Activated naive CD8-positive, alpha-beta T cell treated with anti-CD3 and anti-CD28 coated beads, Interleukin-2, amount 50 U/mL, for 16 hours (primary cell): ENCODE measurements at places on chromosomes 6 and 20.

DNA sequence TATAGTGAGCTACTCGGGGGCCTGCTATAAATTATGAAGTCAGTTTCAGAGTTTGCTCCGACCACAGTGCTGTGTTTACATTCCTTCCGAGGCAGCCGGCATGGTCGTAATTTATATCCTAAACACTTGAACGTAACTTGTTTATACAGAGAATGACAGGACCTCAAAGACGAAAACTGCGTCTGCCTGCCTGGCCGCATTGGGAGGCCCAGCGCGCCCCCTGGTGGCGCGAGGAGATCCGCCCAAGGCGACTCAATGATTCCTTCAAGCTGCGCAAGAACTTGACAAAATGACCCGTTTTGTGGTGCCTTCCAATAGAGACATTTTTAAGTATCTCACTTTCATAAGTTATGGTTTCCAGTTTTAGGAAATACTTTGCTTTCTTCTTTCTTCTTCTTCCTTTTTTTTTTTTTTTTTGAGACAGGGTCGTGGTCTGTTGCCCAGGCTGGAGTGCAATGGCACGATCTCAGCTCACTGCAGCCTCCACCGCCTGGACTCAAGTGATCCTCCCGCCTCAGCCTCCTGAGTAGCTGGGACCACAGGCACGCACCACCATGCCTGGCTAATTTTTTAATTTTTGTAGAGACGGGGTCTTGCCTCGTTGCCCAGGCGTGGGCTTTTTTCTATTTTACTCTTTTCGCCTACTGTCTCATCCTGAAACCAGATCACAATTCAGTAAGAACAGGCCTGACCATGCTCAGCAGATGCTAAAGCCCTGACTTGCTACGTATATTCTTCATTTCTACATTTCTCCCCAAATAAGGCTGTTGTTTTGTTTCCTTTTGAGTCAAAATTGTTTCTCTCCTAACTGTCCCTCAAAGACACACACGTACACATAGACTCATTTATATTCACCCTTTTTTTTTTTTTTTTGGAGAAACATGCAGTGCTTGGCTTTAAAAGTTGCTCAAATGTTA lies 7.8 kb downstream of the FOXF2 start:
- peak; percentile 54 for DNase-seq

DNA sequence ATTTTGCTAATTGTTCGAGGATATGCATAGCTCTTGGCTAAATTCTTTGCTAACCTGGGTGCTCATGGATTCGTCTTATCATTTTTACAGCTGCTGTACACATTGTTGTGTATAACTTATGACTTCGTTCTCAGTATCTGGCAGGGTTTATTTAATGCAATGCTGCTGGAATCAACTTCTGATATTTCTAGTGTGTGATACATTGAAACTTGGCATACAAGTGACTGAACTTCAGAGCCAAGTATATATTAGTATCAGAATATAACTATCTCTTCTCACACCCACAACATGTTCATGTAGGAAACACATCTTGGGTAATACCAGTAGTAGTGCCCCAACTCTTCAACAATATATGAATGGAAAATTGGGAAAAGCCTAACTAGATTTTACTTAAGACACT lies 764.2 kb downstream of the TENT5A start:
- no peak for DNase-seq

- no peak for DNase-seq
Measured at GRCh38 chr6:84019842-84020211, 13.7 kb upstream of the MRAP2 start.

DNA sequence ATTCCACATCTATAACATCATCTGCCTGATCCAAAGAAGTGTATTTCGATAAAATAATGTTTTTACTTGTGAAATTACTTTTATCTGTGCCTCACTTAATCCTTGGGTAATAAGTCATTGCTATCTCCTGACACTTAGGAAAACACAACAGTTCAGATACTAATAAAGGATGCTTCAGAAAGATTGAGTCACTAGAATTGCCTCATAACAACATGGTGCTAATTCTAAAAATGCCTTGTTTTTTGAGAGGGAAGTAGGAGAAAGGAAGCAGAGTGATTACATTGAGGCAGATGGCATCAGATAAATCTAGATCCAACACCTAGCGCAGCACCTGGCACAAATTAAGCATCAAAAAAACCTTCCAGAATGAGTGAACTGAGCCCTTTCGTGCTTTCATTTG lies 69.0 kb downstream of the NCOA7 start:
- DNase-seq: no peak

DNA sequence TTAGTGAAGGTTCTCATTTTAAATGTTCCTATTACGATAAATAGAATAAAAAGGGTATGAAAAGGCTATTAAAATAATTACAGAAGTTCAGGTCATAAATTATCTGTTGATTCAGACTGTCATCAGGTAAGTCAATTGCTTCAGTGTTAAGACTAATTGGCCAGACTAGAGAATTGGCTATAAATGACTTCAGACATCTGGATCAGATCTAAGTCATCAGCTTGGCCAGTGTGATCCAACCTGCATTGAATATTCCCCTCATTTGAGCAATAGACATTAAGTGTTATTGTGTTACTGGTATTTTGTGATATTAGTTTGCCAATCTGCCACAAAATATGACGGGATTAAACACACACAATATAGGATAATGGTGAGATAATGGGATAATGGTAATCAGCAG lies 377.6 kb upstream of the CITED2 start:
- no peak for DNase-seq

GRCh38 chr20:50632236-50632635 lies 59.1 kb downstream of the RIPOR3 start:
- no peak for DNase-seq

GRCh38 chr6:102798636-102799035 lies 1405.1 kb downstream of the GRIK2 start:
- DNase-seq: no peak

DNA sequence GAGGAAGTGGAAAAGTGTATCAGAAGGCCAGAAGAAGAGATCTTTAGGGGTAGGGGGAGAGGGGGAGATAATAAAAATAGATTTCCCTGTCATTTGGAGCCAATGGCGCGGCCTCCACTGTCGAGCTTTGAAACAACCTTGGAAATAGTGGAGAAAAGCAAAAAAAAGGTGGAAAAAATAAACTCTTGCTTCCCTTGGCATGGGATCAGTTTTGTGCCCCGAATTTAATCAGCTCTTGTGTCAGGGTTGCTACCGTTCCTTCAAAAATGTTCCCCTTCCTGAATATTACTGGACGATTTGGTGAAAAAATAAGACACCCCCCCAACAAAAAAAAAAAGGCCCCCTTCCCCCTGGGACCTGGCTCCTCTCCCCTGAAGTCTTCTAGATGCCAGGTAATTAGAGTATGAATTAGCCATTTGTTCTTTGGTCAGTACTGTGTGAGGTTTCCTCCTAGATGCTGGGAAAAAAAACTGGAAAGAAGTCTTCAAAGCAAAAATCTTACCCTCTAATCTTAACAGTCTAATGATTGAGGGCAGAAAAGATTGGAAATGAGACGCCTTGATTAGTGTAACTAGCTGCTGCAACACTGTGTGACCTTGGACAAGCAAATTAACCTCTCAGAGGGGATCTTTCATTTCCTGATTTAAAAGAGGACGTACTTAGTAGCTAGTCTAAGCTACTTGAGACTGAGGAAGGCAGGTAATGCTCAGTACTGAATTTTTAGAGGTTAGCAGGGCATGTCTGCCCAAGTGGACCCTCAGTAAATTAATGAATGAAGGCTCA lies 872 bp upstream of the RBM39 start:
- no peak for DNase-seq

GRCh38 chr20:20212675-20213096 lies 155.2 kb upstream of the INSM1 start:
- no peak for DNase-seq

- DNase-seq: peak; percentile 10
Measured at GRCh38 chr6:154352898-154353585, 3.6 kb downstream of the IPCEF1 start.

DNA sequence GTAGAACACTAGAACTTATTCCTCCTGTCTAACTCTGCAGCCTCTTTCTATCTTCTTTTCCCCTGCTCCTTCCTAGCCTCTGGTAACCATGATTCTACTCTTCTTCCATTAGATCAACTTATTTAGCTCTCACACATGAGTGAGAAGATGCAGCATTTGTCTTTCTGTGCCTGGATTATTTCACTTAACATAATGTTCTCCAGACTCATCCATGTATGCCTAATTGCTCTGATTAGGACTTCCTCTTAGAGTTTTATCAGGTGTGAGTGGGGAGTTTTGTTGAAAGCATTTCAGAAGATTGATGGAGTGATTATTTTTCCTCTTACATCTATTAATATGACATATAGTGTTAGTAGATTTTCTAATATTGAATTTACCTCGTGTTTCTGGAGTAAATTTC lies 140.4 kb downstream of the CDKAL1 start:
- no peak for DNase-seq

- DNase-seq: no peak
Measured at GRCh38 chr6:150566486-150566885, 33.2 kb upstream of the PLEKHG1 start.

DNA sequence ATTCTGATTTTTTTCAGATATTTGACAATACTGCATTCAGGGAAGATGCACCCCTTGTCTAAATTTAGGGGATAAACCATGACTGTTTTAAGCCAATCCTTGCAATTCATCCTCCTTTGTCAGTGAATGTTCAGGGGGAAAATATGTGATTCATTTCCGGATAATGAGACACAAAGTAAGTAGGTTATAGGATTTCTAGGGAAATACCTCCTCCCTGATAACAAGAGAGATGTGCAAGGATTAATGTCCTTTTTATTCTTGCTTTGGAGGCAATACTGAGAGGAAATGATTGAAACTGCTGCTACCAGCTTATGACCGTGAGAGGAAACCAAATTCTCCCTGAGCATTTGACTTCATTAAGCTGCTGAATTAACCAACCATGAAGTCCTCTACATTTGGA lies 161.3 kb upstream of the EYA4 start:
- no peak for DNase-seq

DNA sequence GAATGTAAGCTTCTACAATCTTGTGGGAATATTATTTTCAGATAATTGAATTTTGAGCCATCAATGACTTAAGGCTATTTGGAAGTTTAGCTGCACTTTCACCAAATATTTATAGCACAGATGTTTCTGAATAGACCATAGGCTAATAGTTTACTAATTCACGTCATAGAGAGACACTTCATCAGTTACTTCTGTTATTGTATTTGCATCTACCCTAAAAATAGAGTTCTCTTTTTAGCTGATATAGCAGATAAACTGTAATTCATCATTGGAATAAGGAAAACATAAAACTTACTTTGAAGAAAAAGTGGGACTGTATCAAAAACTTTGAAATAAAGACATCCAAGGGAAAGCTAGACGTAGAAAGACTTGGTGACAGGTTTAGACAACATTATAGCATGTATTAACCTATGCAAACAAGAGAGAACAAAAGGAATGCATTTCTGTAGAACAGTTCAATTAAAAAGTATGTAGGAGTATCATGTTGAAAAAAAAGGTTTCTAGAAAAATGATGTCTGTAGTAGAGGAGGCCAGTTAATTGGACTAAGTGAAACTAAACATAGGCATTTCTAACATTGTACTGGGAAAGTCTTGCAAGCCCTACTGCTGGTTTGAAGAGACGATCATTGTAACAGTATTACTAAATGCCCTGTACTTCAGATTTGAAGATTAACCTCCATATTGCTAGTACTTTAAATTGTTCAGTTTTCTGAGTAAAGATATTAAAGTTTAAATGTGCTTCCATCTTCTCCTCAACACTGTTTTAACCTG lies 123.3 kb downstream of the ZFAND3 start:
- no peak for DNase-seq

GRCh38 chr6:25747477-25747876 lies 7.1 kb upstream of the SLC17A4 start:
- no peak for DNase-seq
